ENCODE measurements at places on chromosomes 5 and 9.

DNA sequence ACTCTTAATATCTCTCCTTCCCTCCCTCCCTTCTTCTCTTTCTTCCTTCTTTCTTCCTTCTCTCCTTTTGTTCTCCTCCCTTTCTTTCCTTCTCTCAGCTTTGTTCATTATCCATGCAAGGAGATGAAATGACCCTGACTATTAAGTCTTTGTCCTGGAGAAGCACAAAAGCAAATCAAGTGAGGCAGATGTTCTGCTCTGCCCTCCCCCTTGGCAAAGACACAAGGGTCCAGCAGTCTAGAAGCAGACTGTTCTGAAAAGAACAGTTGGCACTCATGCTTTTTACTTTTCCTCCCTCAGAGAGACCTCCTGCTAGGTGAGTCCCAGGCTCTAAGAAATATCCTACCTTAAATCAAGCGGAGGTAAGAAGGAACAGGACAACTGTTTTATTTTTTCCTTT lies 1067.6 kb upstream of the DMAC1 start:
- no peak for DNase-seq

- DNase-seq, result no peak
These were observed 72.3 kb downstream of the GCNT1 start for GRCh38 chr9:76531231-76531780.

GRCh38 chr5:87432460-87432859 lies 19.7 kb upstream of the CCNH start:
- no peak for DNase-seq

DNA sequence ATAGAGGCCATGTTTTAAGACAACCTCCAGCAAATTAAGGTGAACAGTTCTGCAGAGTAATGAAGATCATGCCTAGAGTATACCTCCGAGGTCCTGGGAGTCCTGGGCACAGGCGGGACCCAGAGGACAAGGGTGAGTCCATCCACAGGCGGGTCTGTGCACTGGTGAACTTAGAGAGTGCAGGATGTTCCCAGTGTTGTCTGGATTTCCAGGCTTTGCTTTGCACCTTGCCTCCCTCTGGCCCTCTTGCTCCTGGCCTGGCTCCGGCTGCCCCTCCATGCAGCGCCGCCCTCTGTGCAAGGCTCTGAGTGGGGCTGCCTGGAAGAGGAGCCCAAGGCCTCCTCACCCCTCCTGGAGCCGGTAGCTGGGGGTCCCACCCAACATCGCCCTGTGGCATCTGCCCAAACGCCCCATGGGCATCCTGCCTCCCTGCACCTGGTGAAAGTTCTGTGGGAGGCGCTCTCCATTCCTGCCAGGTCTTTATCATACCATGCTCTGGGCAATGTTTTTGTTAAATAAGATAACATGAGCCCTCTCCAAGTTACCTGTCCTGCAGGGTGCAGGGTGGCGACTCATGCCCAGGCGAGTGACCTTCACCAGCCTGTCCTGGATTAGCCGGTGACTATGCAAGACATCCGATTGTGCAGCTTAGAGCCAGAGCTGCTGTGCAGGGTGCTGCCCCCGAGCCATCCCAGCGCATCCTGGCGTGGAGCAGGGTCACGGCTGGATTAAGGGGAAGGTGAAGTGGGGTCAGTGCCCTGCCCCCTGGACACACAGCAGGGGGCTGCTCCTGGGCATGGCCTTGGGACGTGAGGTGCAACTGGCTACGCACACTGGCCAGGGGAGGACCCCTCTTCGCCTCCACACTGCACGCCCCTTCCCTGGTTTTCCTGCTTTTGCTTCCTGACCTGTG lies 41.3 kb upstream of the LPCAT1 start:
- no peak for DNase-seq

- DNase-seq, result no peak
These were observed 4.1 kb upstream of the SEMA5A start for GRCh38 chr5:9549941-9550340.

DNA sequence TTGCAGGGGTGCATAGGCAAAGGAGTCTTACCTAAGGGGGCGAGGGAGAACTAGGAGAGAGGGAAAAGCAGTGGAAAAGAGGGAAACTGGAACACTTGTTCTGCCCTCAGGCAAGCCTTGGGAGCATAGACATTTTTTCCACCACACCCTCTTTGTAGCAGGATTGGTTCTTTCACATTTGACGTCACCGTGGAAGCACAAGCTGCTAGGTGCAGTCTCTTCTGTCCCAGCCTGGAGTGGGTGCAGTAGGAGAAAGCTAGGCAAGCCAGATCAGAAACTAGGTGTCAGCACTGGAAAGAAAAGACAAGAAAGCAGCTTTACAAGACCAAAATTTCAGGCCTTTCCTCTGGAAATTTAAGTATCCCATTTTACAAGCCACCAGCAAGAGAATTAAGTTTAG lies 440.4 kb downstream of the EFNA5 start:
- no peak for DNase-seq

DNA sequence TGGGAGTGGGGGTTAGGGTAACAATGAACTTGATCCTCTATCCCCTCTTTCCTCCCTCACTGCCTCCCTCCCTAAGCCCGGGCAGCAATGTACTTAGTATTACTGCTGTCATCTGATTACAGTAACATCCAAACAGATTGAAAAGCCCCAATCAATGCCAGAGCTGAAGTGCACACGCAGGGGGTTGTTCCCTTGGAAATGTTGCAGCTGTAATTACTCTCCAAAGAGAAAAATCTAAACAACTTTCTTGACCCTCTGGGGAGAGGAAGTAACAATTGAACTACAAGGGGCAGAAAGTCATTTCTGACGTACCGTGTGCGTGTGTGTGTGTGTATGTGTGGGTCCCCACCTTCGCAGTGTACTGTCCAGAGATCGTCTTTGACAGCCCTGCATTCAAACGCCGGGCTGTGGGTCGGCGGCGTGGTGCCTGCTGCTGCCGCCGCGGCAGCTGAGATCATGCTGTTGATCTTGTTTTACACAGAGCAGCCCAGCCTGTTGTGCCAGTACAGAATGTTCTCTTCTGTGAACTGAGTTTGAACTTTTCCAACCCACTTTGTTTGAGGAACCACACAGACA lies 66.0 kb upstream of the KLF9 start:
- no peak for DNase-seq

DNA sequence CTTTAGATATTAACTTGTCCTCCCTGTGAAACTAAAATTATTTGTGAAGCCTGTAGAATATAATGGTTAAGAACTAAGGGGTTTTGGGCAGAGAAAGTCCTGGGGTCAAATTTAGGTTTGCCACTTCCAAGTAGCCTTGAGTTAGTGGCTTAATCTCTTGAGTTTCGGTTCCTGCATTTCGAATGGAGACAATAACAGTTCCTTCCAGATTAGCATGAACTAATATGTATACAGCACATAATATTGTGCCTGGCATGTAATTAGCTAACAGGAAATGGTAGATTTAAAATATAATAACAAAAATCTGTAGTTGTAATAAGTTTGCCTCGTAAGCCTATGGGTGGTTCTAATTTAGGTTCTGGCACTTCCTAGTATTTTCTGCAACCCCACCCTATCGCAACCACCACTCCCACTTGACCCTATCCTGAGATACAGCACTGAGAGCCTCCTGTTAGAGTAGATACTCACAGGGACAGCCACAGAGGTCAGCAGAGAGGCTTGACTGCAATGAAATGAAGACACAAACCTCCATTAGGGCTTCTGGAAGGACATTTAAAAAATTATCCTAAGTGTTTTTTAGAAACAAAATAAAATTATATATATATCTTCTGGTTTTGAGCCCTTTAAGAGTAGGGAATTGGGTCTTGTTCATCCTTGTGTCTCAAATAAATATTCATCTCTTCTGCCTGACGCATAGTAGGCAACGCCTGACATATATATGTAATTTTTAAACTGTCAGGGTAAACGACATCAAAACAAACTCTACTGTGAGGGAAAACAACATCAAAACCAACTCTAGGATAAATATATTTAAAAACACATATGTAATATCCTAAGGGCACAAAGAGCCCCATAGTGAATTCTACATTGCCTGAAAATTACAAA lies 8.5 kb downstream of the SPINK9 start:
- DNase-seq, result no peak

DNA sequence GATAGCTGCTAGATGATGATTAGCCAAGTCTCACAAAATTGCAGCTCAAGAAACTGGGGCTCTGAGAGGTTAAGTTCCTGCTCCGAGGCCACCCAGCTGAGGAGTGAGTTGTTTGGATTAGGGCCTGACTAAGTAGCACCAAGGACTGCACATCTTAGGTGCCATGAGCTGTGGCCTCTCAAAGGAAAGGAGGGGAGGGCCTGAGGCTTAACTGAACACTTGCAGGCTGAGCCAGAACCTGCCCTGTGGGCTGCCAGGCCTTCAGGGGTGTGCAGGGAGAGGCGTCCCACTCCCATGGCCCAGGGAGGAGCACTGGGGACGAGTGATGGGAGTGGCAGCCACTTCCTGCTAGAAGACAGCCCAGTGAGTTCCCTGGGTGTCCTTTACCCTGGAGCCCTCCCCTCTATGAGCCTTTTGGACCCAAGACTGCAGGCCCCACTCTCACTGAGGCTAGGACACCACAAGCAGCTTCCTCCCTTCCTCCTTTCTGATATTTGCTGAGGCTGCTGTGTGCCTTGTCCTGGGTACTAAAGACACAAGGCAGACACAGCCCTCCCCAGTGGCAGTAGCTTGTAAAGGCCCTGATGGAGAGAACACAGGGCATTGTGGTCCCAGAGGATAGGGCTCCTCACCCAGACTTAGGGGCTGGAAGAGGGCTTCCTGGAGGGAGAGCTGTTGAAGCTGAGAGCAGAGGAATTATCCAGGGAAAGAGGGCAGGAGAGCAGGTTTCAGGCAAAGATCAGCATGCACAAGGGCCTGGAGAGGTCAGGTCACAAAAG lies 22.1 kb downstream of the LMX1B start:
- DNase-seq, result no peak

DNA sequence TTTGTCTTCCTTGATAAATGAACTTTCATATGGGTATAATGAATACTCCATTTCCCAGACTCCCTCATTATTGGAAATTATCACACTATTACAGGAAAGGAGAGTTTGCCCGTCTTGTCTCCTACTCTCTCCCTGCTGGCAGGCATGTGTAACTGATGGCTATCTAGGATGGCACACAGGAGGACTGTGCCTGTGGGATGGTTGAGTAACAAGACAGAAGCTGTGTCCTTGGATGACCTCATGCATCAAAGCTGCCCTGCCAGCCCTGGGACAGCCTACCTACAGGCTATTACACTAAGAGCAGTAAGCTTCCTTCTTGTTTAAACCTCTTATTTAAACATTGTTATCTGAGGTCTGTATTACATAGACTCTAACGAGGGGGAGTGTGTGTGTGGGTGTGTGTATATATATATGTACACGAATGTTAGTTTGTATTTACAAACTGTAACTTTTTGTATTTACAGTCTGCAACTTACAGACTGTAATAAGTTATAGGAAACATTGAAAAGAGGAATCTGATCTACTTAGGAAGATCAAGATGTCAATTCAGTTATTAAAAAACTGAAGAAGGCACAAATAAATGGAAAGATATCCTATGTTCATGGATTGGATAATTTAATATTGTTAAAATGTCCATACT lies 247.6 kb upstream of the ACO1 start:
- DNase-seq, result no peak

DNA sequence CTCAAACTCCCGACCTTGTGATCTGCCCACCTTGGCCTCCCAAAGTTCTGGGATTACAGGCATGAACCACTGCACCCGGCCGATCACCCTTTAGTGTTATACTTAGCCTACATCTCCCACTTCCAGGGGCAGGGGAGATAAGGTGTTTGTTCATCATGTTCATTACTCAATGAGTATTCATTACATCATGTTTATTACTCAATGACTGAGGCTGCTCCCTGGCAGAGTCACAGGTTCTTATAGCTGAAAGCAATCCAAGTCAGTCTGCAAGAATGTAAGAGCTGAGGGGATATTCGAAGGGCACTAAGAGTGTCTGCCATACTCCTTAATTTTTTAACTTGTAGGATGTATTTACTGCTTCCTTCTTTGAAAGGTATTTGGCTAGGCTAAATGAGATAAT lies 214.2 kb downstream of the SPATA31D1 start:
- DNase-seq, result no peak

- DNase-seq, result no peak
These were observed 31.0 kb upstream of the HMCN2 start for GRCh38 chr9:130234340-130235260.

- DNase-seq, result no peak
These were observed 30.8 kb downstream of the LCP2 start for GRCh38 chr5:170266570-170267381.

GRCh38 chr5:150298701-150299451 lies 3.8 kb downstream of the ARSI start:
- DNase-seq, result no peak

- DNase-seq, result no peak
These were observed 31.8 kb upstream of the ZNF366 start for GRCh38 chr5:72539038-72539437.

DNA sequence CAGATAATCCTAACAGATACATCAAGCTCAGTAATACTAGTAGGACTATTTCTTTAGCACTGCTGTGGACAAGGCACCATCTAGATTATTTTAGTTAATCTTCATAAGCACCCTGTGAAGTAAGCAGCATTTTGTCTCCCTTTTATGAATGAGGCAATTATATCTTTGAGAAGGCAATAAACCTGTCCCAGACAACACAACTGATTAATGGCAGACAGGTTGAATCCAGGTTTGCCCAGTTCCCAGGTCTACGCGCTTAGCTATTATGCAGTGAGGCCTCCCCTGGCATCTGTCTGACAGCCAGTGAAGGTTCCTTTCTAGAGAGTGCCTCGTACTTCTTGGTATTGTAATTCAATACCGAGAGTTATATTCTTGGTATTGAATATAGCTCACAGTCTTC lies 9.7 kb upstream of the LVRN start:
- no peak for DNase-seq

GRCh38 chr9:4762108-4762885 lies 21.3 kb upstream of the AK3 start:
- DNase-seq, result no peak

- DNase-seq, result no peak
These were observed 226.3 kb downstream of the DEPDC1B start for GRCh38 chr5:60473654-60474053.

DNA sequence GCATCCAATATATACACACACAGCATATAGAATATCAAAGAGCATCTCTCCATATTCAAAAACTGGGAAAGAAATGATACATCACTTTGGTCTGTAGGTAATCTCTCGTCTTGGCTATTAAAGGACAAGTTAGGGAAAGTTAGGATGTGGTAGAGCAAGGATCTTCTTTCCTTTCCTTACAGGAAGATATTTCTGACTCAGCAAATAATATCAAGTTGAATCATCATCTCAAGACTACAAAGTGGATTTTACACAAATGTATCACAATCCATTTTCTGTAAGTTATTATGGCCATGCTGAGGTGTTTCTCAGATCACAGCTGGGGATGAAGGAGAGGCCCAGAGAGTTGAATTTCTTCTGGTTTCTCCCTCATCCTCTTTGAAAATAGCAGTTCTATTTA lies 651.7 kb upstream of the CCNG1 start:
- DNase-seq, result no peak

DNA sequence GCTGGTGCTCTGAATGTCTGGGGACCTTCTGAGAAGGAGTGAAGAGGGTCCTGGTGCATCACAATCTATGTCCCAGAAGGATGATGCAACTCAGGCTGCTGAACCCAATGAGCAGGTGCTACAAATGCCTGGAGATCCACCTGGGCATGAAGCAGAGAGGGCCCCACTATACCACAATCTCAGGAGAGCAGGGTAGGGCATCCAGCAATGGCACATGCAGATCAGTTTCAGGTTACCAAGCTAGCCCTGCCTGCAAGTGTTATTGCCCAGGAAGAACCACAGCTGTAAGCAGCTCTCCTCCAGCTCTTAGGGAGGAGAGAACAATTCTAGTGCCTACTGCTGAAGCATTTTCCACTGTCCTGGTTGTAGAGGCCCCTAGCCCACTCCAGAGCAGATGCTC lies 389.2 kb upstream of the TNC start:
- no peak for DNase-seq
